ENCODE measurements at places on chromosomes 4 and X.

- no peak for DNase-seq
These were observed 91.9 kb upstream of the MAPK10 start for GRCh38 chr4:86451560-86452330.

DNA sequence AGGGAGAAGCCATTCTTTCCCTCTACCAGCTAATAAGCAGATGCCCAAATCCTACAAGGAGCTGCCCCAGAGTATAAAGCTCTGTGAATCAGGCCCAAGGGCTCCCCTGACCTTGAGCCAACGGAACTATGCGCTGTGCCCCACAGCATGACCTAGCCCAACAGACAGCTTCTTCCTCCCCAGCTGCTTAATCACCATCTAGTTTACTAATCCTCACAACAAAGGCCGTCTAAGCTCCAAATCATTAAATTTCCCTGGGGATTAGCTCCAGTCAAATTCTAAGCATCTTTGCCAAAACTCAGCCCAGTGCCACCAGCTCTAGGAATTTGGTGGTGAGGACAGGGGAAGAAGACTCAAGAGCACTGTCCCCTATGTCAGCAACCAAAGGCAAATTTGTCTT is 113.1 kb downstream of the SHROOM4 start:
- DNase-seq, result no peak

GRCh38 chrX:41720125-41720779 is 3.7 kb upstream of the GPR82 start:
- DNase-seq, result peak; percentile 47

DNA sequence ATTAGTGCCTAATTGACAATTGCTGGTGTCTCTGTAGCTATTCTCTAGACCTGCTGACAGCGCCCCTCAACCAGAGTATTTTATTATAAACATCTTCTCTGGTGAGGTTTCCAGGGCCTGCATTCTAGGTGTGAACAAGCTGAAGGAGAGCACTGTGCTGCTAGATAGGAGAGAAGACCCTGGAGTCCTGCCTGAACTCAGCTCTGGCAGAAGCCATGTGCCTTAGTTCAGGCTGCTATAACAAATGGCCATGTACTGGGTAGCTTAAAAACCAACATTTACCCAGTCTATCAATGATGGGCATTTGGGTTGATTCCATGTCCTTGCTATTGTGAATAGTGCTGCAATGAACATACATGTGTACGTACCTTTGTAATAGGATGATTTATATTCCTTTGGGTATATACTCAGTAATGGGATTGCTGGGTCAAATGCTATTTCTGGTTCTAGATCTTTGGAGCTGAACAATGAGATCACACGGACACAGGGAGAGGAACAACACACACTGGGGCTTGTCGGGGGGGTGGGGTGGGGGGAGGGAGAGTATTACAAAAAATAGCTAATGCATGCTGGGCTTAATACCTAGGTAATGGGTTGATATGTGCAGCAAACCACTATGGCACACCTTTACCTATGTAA is 185.5 kb upstream of the CPEB2 start:
- no peak for DNase-seq
